ENCODE measurements at places on chromosomes 6 and 20. TPM values are rescaled to one million over a fixed set of nuclear protein-coding genes. Genes with fewer than 3 reads are reported as not detected.

- DNase-seq: no peak
Measured at GRCh38 chr6:160132776-160133338, 11.2 kb downstream of the SLC22A1 start.

Gene CBLN4
- total RNA-seq: 0.32 TPM

GRCh38 chr20:11698124-11698523, 219.6 kb upstream of the BTBD3 start:
- DNase-seq: no peak

GRCh38 chr20:39691151-39691862, 729.2 kb downstream of the DHX35 start:
- no peak for DNase-seq

Gene ZFP57
- total RNA-seq: not detected

DNA sequence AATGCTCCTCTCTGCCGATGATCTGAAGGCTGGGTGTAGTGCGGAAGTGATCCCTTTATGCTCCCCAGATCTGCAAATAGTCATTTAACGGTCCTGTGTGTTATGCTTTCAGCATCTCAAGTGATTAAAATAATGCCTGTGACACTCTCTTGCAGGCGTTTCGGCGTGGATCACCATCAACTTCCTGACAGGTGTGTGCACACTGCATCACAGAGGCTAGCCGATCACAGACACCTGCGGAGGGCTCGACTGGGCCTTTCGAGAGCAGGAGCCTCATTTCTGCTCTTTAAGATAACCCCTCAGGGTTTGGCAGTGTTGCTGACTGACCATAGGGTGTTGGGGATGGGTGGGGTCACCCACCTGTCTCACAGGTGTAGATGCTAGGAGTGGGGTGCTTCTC, 20.0 kb downstream of the ENTPD6 start:
- no peak for DNase-seq

Gene MCHR2
- not detected for total RNA-seq

GRCh38 chr6:169253337-169254238, at the start of gene THBS2:
Gene THBS2, minus strand, starts transcription at chr6:169253846. Its CDS starts 3,062 bp downstream, at chr6:169250784.
- DNase-seq: peak; percentile 22

DNA sequence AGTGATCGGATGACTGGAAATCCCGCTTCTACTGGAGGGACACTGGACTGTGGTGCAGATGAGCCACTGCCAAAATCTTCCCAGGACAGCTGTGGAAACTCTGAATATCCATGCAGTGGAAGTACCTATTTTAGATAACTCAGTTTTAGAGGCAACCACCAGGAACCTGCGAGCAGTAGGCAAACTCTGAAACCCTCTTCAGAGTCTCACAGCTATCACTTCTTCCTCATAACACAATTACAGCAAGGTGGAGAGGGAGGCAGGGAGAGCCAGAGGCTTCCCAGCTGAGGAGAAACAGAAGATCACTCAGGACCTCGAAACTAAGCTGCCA, 322.8 kb upstream of the NT5E start:
- DNase-seq: no peak

DNA sequence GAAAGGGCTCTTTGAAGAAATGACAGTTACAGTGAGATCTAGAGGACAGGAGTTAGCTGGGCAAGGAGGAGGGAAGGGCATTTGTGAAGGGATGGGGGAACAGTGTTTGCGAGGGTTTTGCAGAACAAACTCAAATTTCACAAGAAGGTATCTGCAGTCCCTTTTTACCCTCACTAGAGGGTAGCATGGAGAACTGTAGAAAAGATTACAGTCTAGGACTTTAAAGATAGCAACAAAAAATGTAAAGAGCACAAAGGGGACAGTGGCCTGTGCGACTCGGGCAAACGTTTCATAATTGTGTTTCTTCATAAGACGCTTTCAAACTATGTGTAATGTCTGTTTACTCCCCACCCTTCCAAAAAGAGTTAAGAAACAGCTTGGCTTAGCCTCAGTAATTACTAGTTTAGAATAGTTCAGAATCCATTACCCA, 21.2 kb upstream of the ASXL1 start:
- DNase-seq: no peak

- no peak for DNase-seq
Measured at GRCh38 chr6:169166896-169167580, 86.6 kb downstream of the THBS2 start.

DNA sequence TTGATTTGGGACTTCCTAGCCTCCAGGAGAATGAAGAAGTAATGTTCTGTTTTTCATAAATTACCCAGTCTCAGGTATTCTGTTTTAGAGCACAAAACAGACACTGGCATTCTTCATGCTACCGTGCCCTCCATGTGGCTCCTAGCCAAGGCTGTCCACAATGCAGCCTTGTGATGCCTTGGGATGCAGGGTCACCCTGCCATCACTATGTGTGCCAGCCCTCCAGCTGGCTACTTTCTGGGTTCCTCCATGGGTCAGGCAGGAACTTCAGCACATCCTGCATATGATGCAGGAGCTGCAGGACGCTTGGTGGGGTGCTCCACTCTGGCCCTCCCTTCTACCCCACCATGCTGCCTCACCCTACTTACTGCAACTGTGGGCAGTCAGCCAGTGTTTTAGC, 38.0 kb upstream of the FAM50B start:
- no peak for DNase-seq

DNA sequence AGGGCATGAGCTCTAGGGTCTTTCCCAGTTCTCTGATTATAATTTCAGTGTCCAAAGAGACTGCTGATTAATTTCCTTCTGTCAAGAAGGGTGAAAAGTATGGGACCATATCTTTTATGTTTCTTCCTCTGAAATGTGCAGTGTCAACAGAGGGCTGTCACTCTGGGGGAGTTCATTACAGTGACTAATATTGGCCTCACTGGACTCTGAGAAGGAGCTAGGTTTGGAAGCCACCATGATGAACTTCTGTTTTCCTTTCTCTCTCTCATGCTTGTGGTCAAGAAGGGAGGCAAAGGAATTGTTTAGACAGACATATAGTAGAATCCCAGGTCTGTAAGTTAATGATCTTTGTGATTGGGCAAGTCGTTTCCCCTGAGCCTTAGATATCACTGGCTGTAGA, 41.8 kb upstream of the BMP6 start:
- DNase-seq: no peak

DNA sequence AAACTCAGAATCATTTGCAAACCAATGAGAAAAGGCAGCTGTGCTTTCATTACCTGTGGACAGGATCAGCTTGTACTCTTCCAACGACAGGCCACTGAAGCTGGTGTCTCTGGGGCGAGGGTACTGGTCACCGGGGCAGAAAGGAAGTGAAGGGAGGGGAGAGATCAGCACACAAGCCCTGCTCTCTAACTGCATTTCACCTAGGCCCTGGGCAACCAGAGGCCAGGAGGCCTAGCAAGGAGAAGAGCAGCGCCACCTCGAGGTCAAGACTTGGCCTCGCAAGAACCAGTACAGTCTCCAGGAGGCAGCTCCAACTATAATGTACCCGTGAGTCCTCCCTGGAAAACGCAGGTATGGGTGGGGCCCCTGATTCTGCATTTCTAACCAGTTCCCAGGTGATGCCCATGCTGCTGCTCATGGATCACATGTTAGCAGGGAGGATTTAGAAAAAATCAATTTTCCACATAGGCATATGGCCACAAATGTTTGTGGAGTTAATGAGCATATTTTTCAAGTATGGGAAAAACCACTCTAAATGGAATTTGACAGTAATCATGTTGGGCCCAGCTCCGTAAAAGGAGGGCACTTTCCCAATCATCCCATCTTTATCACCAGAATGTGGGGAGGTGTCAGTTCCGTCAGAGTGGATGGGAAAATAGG, 11.0 kb downstream of the UQCC2 start:
- DNase-seq: no peak

- DNase-seq: no peak
Measured at GRCh38 chr20:18728165-18728869, 85.3 kb upstream of the SCP2D1 start.

Gene NSFL1C
- total RNA-seq: 34.0 TPM

DNA sequence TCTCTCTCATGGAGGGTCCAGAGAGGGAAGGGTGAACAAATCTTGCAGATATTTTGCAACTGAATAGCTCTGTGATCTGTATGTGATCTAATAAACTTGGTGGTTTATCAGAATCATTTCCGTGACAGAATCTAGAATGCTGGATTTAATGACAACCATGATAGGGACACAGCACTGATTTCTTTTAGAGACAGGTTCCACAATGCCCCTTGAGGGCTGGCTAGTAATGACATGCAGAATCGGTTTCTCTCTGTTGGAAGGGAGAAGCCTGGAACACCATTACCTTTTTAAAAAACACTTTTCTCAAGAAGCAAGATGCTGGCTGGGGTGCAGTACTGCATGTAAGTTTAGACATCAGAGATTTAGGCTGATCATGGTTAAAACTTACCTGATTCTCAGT, 313.4 kb downstream of the CDH26 start:
- no peak for DNase-seq

GRCh38 chr20:11080781-11081377, 407.1 kb upstream of the JAG1 start:
- DNase-seq: no peak

- no peak for DNase-seq
Measured at GRCh38 chr6:150345781-150346180, 23.0 kb upstream of the IYD start.

Gene GPSM3
- 24.2 TPM for total RNA-seq

Gene RSPH4A
- 0.47 TPM for total RNA-seq

DNA sequence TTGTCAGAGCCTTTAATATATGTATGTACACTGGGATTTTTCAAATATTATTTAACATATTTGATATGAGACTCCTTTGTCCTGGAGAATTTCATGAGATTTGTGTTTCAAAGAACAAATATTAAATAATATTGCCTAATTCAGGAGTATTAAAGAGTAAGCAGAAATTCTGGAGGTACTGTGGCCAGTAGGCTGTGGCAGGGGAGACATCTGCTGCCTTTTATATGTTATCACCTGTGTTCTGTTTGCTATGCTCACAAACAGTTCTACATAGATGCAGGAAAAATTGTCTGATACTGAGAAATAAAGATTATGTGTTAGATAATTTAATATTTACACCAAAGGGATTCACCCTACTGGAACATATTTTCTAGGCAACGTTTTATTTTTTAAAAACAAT, 395.4 kb upstream of the SLC35B3 start:
- no peak for DNase-seq

Gene TRIM15
- not detected for total RNA-seq

Gene LGSN
- not detected for total RNA-seq

Gene MAP3K4
- total RNA-seq: 18.9 TPM

DNA sequence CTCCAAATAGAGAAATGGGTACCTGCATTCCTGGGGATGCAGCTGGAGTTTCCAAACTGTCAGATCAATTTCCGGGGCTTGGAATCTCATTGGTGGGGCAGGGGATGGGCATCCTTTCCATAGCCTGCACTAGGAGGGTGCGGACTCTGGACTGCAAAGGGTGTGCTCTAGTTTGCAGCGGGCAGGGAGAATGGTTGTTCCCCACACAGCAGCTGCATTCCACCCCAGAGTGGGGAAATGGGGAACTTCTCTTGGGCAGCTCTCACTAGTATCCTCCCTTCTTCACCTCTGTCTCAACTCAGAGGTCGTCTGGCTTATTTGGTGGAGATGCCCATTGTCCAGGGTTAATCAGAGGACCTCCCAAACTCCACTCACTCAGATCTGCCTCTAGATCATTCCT, 34.5 kb upstream of the CDKN1A start:
- no peak for DNase-seq

DNA sequence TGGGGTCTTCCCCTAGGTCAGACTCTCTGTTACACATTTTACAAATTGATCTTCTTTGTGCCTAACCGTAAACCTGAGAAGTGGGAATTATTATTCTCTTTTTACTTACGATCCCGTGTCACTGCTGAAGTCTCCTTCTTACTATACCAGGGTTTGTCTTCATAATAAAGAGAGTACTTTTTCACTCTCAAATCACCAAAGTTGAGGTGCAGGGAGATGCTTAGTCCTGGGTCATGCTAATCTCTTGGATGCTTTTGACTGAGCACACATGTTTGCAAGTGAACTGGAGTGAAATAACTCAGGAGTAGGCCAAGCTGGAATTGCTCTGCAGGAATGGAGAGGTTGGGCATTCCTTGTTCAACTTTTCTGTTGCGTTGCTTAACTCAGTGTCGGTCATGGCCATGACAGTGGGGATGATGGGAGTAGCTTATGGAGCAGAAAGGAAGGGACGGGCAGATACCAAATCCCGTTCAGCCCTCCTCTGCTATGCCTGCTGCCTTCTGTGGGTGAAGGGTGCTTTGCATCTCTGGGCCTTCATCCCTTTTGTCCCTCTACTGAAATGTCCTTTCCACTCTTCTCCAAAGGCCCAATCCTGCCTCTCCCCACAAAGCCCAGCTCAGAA, 15.2 kb upstream of the TAGAP start:
- DNase-seq: no peak

DNA sequence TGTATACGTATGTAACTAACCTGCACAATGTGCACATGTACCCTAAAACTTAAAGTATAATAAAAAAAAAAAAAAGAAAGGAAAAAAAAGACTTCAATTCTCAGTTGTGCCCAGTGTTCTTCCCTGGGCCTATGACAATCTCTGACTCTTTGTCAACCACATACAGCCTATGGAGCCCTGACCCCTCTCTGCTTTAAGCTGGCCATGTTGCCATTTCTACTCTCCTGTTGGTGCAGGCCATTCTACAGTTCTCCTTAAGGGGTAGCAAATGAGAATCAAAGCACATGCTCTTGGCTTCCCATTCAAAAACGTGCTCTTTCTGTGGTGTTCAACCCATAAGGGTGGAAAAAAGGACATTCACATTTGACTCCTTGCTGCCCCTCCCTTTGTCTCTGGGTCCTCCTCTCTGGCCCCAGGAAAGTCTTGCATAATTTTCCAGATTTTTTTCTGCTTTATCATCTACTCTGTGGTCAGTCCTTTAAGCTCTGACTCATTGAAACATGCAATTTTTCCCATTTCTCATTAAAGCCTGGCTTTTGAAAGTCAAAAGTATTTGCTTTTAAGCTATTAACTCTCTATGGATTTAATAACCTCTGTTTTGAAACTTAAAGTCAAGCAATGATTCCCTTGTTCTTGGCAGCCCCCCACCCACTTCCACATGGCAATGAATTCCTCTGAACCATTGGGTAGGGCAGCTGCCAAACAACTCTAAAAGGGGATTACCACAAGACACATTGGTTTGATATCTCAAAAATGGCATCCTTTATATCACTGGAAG, 208.6 kb upstream of the MCHR2 start:
- DNase-seq: no peak

- DNase-seq: no peak
Measured at GRCh38 chr20:1198751-1199150, 4.5 kb upstream of the C20orf202 start.

DNA sequence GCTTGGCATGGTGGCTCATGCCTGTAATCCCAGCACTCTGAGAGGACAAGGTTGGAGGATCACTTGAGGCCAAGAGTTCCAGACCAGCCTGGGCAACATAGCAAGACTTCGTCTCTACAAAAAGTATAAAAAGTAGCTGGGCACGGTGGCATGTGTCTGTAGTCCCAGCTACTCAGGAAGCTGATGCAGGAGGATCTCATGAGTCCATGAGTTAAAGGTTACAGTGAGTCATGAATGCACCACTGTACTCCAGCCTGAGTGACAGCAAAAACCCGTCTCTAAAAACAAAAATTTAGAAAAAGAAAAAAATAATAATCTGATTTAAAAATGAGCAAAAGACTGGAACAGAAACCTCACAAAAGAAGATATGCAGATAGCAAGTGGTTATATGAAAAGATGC, 279.7 kb downstream of the RNGTT start:
- DNase-seq: no peak
